Left lung (tissue), 14 donors: ENCODE measurements at places on chromosomes 6 and 20. TPM values are rescaled to one million over a fixed set of nuclear protein-coding genes. Genes with fewer than 3 reads are reported as not detected.
A peak's percentile ranks its signal among the peaks of the same experiment; 100 is the strongest.

PTCHD4 gene
- polyA plus RNA-seq = 0.27 TPM

PAK5 gene
- polyA plus RNA-seq = 0.44 TPM

LHFPL5 gene
- polyA plus RNA-seq = not detected

CALHM4 gene
- not detected for polyA plus RNA-seq

TBX18 gene
- polyA plus RNA-seq = 0.50 TPM

SOBP gene
- polyA plus RNA-seq = 7.0 TPM

SLC17A2 gene
- not detected for polyA plus RNA-seq

- H3K4me3 ChIP-seq = no peak overlapping the region
- no peaks in the 10 kb centered on the region for H3K36me3 ChIP-seq
- peak; percentile 82 for DNase-seq
- no peaks in the 10 kb centered on the region for H3K27me3 ChIP-seq
These were observed 4.0 kb upstream of the ZMYND8 start for GRCh38 chr20:47360297-47361056.

GRCh38 chr6:166527849-166528248, 58.6 kb downstream of the RAMACL start:
- H3K27me3 ChIP-seq = no peaks in the 10 kb centered on the region
- no peak overlapping the region for H3K27ac ChIP-seq
- peaks cover 77% of the 10 kb centered on the region for H3K36me3 ChIP-seq
- no peak for DNase-seq

DNA sequence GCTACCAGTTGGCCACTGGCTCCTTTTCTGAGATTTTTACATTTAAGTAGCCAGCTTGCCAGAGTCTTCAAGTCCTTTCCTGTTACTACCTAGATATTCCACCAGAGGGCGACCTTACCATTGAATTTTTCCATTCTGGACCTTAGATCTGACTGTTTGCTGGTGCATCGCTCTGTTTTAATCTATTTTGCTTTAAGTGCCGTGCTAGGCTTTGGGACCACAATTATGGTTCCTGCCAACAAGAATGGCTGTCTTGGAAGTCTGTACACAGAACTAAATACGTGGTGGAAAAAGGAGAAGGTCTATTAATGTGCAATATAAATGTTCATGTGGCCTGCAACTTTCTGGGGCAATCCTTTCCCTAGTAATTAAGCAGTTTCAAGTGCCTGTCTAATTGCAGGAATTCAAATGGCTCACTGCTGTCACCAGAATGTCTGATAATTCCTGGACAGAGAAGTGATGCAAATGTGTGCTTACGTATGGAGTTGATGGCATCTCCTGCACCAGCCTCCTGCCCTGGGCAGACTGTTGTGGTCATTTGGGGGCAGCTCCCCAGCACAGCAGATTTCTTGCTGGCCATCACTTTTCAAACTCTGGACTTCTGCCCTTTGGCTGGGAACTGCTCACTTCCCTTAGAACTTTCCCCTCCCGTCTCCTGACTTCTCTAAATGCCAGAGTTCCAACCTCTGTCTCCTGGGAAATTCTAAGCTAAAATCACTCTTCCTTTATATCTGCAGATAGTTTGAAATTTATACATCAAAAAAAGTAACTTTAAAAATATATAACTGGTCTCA, 5.6 kb upstream of the HLA-DOA start:
- H3K4me1 ChIP-seq = peaks cover 39% of the 10 kb centered on the region
- no peaks in the 10 kb centered on the region for H3K27me3 ChIP-seq
- no peak for DNase-seq
- H3K4me3 ChIP-seq = no peak overlapping the region

DNA sequence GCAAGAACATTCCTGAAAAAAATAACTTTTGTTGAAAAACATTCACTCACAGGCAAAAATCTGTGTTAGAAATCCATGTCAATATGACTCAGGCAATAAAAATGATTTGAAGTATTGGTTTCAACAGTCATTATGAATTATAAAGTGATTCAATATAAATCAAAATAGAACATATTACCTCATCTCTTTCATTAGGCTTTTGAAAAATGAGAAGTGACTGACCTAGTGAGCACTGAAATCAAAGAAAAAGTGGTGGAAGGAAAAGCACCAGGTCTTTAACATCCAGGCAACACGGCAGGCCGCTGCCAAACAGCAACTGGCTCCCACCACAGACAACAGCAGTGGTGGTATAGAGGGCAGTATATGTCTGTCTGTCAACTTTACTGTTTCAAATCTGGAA, 68.9 kb downstream of the MAN1A1 start:
- no peaks in the 10 kb centered on the region for H3K36me3 ChIP-seq
- H3K4me1 ChIP-seq = no peaks in the 10 kb centered on the region
- H3K27ac ChIP-seq = no peak overlapping the region
- no peak overlapping the region for H3K4me3 ChIP-seq
- DNase-seq = no peak

- no peak for DNase-seq
- no peaks in the 10 kb centered on the region for H3K4me1 ChIP-seq
- no peaks in the 10 kb centered on the region for H3K36me3 ChIP-seq
- no peak overlapping the region for H3K4me3 ChIP-seq
- H3K27ac ChIP-seq = no peak overlapping the region
- no peaks in the 10 kb centered on the region for H3K27me3 ChIP-seq
These were observed 474.1 kb downstream of the CD109 start for GRCh38 chr6:74170118-74170517.

DNA sequence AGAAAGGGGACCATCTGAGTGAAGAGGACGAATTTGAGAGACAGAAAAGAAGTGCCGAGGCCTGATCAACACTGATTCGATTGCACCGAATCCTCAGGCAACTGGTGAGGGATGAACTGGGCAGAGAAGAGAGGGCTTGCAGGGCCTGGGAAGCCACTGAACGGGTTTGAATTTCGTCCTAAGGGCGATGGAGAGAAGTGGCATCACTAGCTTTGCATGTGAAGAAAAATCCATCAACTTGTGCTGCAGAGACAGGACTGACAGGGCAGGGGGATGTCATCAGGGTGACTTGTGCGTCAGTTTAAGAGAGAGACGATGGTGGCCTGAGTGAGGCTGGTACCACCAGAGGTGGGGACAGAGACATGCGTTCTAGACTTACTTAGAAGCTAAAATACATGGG, 73.7 kb upstream of the SLC22A23 start:
- no peaks in the 10 kb centered on the region for H3K27me3 ChIP-seq
- no peak overlapping the region for H3K4me3 ChIP-seq
- DNase-seq = no peak

DNA sequence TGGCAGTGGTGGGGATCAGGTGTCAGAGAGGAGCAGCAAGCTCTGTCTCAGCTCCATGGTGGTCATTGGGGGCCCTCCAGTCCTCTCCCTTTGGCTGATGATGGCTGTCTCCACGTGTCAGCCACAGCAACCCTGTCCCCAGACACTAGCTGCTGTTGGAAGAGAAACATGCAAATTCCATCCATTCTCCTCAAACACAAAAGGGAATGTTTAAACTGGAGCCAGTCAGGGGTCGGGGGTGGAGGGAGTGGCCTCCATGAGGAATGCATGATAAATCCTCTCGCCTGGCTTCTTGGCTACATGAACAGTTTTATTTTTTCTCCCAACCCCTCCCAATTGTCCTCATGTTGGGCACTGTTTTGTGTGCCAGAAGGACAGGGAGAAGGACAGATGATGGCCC, 86.4 kb downstream of the EDN3 start:
- no peak overlapping the region for H3K4me3 ChIP-seq
- H3K27ac ChIP-seq = no peak overlapping the region
- H3K36me3 ChIP-seq = no peaks in the 10 kb centered on the region
- no peak for DNase-seq
- no peaks in the 10 kb centered on the region for H3K4me1 ChIP-seq
- H3K27me3 ChIP-seq = no peaks in the 10 kb centered on the region

GRCh38 chr20:3876676-3877075, 12.5 kb upstream of the PANK2 start:
- no peak for DNase-seq
- peaks cover 5% of the 10 kb centered on the region for H3K4me1 ChIP-seq
- peaks cover 26% of the 10 kb centered on the region for H3K36me3 ChIP-seq
- H3K27me3 ChIP-seq = no peaks in the 10 kb centered on the region
- H3K4me3 ChIP-seq = no peak overlapping the region
- H3K27ac ChIP-seq = no peak overlapping the region

GRCh38 chr6:39156801-39157200, 41.8 kb upstream of the SAYSD1 start:
- H3K4me3 ChIP-seq = no peak overlapping the region
- H3K27me3 ChIP-seq = no peaks in the 10 kb centered on the region
- H3K4me1 ChIP-seq = no peaks in the 10 kb centered on the region
- no peak for DNase-seq
- no peak overlapping the region for H3K27ac ChIP-seq

- DNase-seq = no peak
- no peak overlapping the region for H3K4me3 ChIP-seq
- H3K4me1 ChIP-seq = peaks cover 67% of the 10 kb centered on the region
- no peaks in the 10 kb centered on the region for H3K27me3 ChIP-seq
- no peak overlapping the region for H3K27ac ChIP-seq
- H3K36me3 ChIP-seq = no peaks in the 10 kb centered on the region
These were observed 159.5 kb upstream of the PTPN1 start for GRCh38 chr20:50350510-50351249.

DNA sequence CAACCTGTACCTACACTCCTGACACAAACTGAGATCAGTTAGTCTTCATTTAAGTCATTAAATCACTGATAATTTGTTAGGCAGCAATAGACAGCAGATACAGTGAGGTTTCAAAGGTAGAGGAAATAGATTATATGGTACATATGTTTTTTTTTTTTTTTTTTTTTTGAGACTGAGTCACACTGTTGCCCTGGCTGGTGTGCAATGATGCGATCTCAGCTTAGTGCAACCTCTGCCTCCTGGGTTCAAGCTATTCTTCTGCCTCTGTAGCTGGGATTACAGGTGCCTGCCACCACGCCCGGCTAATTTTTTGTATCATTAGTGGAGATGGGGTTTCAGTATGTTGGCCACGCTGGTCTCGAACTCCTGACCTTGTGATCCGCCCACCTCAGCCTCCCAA, 38.2 kb upstream of the KIF13A start:
- no peaks in the 10 kb centered on the region for H3K27me3 ChIP-seq
- no peak overlapping the region for H3K27ac ChIP-seq
- no peak for DNase-seq
- H3K4me1 ChIP-seq = no peaks in the 10 kb centered on the region
